Activated T-helper 1 cell treated with Interleukin-2 at 50 U/mL for 16 hours (primary cell): ENCODE measurements at places on chromosomes 5 and 9.

- no peak for DNase-seq
Measured at GRCh38 chr5:97231025-97231636, 48.1 kb upstream of the RIOK2 start.

DNA sequence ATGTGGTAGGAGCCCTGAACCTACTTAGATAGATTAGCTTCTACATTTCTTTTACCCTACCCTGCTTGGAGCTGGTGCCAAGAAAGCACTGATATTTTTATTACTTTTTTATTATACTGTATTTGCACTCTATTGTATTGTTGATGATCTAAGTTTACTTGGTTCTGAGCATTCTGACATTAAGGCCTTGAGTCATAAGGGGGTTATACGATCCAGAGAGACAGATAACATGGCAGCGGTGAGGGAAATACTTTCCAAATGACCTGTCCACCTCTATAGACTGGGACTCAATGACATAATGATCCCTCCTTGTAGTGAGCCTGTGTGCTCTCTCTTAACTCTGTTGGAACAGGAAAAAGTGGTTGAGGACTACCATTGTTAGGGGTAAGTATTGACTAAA lies 176.3 kb downstream of the MAN2A1 start:
- no peak for DNase-seq

GRCh38 chr9:107484117-107484723 lies 5.3 kb downstream of the KLF4 start:
- DNase-seq, result no peak

- DNase-seq, result no peak
Measured at GRCh38 chr5:104594850-104595249, 1032.3 kb upstream of the NUDT12 start.

GRCh38 chr5:64788156-64788555 lies 19.4 kb downstream of the CWC27 start:
- no peak for DNase-seq

DNA sequence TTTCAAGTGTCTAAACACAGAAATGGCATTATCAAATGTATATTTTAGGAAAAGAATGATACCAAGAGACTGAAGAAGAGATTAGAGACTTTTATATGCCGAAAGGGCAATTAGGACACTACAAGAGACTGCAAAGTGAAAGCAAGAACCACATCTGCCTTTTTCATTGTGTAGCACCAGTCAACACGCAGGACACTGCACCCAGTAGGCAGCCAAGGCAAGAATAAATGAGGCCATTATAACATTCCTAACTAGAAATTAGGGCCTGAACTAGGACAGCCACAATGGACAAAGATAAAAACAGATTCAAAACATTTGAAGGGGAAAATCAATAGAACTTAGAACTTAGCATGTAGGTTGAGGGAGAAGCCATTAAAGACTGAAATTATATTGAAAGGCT lies 10.8 kb downstream of the CETN3 start:
- no peak for DNase-seq

- DNase-seq, result no peak
Measured at GRCh38 chr9:9764821-9765220, 848.0 kb downstream of the PTPRD start.

- no peak for DNase-seq
Measured at GRCh38 chr5:2253040-2253975, 370.6 kb upstream of the IRX4 start.

GRCh38 chr9:37486256-37486615 lies 488 bp downstream of the POLR1E start:
- DNase-seq, result no peak

GRCh38 chr9:89884356-89885083 lies 279.7 kb downstream of the GADD45G start:
- DNase-seq, result no peak

GRCh38 chr9:124303762-124304161 lies 46.0 kb downstream of the NEK6 start:
- DNase-seq, result no peak

DNA sequence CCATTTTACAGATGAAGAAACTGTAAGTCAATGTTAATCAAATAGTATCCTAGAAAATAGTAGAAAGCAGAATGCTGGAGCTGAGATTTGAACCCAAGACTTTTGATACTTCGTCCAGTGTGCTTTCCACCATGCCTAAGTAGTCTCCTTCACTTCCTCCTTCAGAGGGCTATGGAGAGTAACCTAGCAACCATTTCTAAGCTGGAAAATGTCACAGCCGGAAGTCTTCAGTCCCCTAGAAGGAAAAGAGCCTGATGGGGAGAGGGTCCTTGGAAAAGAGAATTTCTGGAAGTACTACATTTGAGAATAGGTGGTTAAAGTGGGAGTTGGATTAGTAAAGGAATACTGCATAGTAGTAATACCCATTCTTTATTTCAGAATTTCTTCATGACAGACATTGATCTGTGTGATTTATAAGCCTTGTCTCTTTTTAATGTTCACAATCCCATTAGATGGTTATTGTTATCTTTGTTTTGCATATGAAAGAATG lies 32.7 kb downstream of the PCDHAC2 start:
- DNase-seq, result no peak

GRCh38 chr5:172902497-172903472 lies 56.4 kb upstream of the RPL26L1 start:
- DNase-seq, result no peak

- no peak for DNase-seq
Measured at GRCh38 chr9:127106466-127106855, 16.0 kb downstream of the ANGPTL2 start.

DNA sequence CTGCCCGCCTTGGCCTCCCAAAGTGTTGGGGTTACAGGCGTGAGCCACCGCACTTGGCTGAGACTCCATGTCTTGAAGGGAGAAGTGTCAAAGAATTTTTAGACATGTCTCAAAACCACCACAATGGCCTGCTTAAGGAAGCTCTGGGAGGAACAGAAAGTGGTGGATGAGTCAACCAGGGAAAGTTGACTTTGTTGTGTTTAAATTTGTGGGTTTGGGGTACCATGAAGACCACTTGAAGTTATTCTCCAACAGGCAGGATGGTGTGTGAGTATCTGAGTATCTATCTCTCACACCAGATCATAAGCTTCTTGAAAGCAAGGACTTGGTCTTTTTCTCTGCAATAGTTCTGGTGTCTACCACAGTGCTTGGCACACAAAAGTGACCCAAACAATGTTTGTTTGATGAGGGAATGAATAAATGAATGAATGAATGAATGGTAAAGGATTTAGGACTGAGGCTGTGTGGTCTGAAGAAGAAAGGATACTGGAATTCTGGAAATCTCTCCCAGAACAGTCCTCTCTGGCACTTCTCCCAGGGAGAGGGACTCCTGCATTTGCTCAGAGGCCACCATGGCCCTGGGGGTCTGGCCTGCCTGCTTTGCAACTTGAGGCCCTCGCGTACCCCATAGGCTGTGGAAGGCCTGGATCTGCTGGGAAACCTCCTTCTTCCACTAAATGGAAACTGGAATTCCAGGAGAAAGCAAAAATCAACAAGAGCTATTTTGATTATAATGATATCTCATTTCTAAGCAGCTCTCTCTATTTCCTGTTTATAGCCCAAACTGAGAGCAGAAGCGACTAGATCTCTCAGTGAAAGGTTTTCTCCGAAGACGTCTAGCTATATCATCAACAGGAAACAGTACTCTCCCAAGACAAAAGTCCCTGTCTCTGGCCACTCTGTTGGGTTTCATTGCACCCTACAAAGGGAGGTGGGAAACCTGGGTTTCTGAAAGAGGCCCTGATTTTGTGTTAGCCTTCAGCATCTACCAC lies 187.9 kb downstream of the PALM2AKAP2 start:
- no peak for DNase-seq

DNA sequence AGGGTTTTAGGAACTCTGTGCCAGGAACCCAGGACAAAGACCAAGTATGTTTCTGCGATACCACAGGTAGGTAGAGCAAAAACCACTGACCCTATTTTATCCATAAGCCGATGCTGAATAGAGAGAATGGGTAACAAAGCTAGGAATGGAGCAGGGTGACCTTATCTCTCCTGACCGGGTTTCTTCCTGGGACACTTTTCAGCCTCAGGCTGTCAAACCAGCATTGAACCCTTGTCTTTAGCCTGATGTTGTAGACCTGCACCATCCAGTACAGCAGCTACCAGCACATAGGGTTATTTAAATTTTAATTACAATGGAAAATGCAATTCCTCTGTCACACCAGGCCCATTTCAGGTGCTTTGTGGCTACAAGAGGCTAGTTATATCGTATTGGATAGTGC lies 43.1 kb upstream of the DMRT3 start:
- no peak for DNase-seq

- DNase-seq, result no peak
Measured at GRCh38 chr5:87081511-87082372, 185.9 kb upstream of the RASA1 start.

- DNase-seq, result no peak
Measured at GRCh38 chr9:34600908-34601307, 11.0 kb downstream of the RPP25L start.

- DNase-seq, result no peak
Measured at GRCh38 chr9:134850611-134851010, 30.0 kb upstream of the FCN2 start.

GRCh38 chr9:23746317-23746716 lies 79.7 kb downstream of the ELAVL2 start:
- DNase-seq, result no peak

- no peak for DNase-seq
Measured at GRCh38 chr9:74095925-74096324, 401.2 kb upstream of the RORB start.

- no peak for DNase-seq
Measured at GRCh38 chr5:97548739-97549080, 365.7 kb upstream of the RIOK2 start.

DNA sequence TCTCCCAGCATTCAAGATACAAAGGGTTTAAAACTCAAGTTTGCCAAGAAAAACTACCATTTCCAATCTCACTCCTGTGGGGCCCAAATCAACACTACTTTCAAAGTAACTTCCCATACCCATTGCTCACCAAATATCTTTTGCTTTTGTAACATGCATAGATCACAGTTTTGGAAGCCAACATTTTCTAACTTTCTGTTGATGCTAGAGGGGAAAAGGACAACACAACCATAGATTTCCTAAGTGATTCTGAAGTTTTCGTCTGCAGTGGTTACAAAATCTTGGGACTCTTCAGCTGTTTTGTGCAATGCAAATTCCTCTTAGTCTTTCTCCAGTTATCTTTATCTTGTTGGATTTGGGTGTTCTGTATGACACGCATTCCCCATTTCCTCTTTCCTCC lies 94.1 kb upstream of the PAPPA start:
- no peak for DNase-seq

- no peak for DNase-seq
Measured at GRCh38 chr5:76608833-76609232, 14.4 kb downstream of the F2RL2 start.

GRCh38 chr5:92370032-92370431 lies 986.9 kb upstream of the ARRDC3 start:
- DNase-seq, result no peak

DNA sequence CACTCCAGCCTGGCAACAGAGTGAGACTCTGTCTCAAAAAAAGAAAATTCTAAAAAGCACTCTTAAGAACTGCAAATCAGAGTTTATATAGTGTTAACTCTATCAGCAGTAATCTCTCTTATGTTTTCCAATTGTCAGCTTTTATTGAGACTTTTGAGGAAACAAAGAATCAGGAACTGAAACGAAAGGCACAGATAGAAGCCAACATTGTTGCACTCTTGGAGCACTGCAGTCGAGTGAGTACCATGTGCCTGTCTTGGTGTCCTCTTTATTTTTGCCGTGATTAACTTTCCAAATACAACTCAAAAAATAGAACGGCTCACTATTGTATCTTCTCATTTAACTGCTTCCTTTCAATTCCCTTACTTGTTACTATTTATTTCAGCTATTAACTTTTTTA lies 41.7 kb upstream of the LRRC19 start:
- no peak for DNase-seq

GRCh38 chr5:54040804-54041203 lies 269.6 kb downstream of the ARL15 start:
- DNase-seq, result no peak

GRCh38 chr5:79536193-79536906 lies 22.4 kb upstream of the HOMER1 start:
- no peak for DNase-seq

DNA sequence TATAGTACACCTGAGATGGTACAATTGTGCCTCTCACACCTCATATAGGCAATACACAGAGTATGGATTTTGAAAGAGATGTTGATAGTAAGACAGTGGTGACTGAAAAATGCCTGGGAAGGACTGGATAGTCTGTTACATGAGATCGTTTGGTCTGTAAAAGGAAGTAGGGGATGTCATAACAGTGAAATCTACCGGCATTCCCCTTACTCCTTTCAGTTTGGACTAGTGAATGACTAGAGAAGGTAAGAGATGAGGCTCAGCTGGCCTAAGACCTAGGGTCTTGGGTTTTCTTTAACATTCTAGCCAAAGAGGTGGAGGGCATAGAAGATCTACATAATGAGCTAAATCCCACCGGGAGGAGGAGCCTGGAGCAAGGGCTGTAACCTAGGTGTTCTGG lies 8.1 kb downstream of the TAL2 start:
- DNase-seq, result no peak

GRCh38 chr5:40474250-40474649 lies 205.5 kb upstream of the PTGER4 start:
- DNase-seq, result no peak

- no peak for DNase-seq
Measured at GRCh38 chr5:175597718-175598117, 60.2 kb upstream of the HRH2 start.

DNA sequence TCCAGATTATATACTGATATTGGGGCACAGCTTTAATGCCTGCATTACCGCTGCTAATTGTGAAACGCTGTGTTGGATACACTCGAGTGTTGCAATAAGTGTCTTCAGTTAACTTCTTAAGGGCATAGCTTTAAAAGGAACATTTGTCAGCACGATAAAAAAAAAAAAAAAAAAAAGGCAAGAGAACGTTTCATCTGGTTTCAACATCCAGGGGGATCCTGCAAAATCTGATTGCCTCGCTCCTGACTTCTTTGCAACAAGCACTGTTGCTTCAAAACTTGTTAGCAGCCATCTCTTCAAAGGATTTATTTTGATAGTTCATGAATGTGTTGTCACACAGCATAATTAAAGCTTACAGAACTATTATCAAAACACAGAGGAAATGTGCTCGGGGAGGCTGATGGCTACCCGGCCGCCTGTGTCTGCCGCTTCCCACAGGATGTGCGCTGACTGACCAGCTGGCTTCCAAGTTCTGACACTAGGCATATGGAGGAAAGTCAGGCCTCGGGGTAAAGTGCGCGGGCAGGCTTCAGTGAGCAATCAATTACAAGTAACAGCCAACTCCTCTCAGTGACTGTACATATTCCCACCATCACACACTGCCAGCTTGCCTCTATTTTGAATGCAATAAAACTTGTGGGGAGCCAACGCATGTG lies 77.7 kb downstream of the EBF1 start:
- no peak for DNase-seq

DNA sequence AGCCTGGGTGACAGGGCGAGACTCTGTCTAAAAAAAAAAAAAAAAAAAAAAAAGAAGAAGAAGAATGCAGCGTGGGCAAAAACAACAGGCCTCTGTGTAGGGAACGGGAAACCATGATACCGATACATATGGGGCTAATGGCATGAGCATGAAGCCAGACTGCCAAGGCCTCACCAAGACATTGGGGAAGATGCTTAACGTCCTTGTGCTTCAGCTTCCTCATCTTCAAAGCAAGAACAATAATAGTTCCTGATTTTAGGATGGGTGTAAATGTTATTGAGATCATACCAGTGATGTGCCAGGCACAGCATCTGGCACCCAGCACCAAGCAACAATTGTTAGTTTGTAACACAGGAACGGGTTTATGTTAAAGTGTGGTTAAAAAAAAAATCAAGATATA lies 51.4 kb downstream of the NEURL1B start:
- DNase-seq, result no peak
